ENCODE measurements at places on chromosomes 13 and 19.
A peak's percentile ranks its signal among the peaks of the same experiment; 100 is the strongest.

- DNase-seq = no peak
These were observed 3.8 kb downstream of the APC2 start for GRCh38 chr19:1453525-1454364.

DNA sequence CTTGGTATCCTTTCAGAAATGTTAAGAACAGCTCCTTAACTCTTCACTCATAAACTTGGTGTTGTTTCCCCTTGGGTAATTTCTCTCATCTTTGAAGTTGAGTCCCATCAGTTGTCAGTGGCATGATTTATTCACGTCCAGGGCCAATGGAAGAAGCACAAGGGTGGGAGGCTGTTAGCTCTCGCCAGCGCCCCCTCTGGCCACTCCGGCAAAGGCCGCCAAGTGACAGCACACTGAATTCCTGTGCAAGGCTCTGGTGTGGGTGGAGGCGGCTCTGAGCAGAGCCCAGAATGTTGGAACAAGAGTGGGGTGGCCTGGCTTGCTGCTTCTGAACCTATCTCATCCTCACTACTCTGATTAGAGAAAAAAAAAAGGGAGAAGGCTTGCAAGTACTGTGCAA is 13.1 kb upstream of the MEDAG start:
- no peak for DNase-seq

GRCh38 chr19:46503848-46504453 is 8.3 kb upstream of the PNMA8B start:
- no peak for DNase-seq

DNA sequence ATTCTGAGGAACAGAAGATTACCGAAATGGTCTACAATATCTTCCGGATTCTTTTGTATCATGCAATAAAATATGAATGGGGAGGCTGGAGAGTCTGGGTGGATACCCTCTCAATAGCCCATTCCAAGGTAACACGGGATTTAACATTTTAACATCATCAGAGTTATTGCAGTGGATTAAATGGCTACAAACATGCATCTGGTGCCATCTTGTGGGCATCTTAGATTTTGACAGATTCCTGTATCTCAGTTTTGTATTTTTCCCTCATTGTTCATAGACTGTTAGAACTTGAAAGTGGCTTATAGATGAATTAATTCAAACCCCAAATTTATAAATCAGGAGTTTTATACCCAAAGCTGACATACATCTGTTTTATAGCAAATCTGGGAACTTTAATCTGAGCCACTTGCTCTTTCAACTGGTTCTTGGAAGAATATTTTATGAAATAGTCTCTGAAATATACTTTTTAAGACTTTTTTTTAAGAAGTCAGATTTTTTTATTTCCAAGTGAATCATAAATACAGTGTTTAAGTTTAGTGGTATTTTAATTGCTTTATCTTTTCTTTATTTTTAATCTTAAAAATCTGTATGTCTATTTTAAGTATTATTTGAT is 215.2 kb downstream of the NBEA start:
- no peak for DNase-seq

DNA sequence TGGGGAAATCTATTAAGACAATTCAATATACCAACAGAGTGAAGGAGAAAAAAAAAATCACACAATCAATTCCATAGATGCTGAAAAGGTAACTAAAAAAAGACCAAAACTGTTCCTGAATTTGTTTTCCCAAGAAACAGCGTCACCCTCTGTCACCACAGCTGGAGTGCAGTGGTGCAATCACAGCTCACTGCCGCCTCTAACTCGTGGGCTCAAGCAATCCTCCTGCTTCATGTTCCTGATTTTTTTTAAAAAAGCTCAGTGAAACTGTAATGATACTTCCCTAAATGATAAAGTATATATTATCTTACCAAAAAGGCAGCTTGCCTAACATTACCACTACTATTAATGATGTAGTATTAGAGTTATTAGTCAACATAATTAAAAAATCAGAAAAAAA is 19.6 kb upstream of the ZFP14 start:
- DNase-seq = no peak

DNA sequence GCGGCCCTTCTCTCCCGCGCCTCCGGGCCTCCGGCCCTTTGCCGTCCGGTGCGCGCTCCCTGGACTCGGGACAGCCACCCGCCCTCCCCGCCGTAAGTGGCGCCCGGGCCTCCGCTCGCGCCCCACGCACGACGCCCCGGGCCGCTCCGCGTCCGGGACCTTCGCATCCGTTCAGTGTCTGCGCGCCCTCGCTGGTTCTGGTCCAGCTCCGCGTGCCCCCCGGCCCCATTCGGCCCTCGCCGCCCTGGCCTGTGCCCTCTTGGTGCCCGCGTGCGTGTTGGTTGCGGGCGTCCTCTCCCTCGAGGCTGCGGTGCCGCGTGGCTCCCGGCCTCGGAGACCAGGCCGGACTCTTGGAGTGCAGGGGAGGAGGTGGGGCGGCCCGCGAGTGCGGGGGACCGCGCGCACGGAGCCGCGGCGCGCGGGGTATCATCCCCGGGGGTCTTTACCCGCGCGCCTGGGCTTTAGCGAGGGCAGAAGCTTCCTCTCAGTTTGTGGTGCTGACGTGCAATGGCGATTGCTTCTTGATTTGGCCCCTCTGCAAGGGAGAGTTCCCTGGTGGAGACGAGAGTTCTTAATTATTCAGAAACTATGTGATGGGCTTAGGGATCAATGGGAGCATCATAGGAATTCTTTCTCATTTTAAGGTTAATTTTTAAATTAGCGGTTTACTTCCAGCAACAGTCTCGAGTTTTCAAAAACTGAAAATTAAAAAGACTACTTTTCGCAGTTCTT is 757 bp downstream of the WASF3 start:
- DNase-seq = no peak

DNA sequence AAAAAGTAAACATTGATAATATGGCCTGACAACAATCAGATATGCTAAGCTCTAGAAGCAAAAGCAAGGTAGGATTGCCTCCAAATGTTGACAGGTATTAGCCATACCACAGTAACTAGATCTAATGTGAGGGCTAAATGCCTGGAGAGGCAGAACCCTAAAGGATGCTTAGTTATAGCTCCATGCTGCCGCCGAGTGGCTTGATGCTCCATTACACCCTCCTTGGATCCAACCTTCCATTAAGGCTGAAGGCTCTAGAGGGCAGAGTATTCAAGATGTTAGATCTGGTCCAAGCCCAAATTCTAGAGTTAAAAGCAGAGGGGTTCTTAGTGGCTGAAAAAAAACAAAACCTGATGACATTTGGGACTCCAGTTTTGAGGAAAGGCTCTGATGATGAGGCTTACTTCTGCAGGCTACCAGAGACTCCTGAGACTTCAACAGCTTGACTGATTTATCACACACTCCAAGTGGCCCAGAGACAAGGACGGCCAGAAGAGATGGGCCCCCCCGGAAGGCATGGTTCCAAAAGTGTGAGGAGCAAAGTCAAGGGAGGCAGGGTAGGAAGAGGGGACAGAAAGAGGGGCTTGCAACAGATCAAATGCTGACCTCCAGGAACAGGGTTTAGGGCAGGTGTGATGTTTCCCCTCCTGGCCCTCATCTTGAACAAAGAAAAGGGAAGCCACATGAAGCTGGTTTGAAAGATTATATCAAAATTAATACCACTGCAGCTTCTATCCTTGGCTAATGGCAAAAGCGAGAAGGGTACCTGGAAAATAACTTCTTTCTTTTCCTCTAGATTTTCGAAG is 21.9 kb upstream of the CPB2 start:
- peak; percentile 34 for DNase-seq

DNA sequence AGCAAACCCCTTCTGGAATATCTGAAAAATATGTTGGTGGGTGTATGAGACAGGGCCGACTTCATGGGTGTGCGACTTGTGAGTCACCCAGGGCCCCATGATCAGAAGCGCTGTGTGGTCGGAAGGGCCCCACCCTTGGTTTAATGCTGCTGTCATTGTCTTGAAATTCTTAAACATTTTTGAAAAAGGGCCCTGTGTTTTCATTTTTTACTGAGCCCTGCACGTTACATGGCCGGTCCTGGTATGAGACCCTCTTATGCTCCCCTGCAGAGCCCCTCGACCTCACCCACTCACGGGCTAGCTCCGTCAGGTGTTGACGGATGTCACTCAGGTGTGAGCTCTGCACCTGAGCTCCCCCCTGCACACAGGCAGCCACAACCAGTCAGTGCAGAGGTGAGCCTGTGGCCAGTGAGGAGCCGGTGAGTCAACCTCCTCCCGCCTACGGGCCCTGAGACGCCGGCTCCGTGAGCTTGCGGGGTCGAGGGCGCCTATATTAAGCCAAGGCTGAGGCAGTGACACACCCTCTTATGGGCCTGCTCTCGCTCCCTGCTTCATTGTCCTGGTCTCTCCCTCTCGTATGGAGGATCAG is 27.7 kb downstream of the GADD45B start:
- peak; percentile 60 for DNase-seq

GRCh38 chr19:10043286-10043927 is 30.1 kb downstream of the RDH8 start:
- DNase-seq = no peak

DNA sequence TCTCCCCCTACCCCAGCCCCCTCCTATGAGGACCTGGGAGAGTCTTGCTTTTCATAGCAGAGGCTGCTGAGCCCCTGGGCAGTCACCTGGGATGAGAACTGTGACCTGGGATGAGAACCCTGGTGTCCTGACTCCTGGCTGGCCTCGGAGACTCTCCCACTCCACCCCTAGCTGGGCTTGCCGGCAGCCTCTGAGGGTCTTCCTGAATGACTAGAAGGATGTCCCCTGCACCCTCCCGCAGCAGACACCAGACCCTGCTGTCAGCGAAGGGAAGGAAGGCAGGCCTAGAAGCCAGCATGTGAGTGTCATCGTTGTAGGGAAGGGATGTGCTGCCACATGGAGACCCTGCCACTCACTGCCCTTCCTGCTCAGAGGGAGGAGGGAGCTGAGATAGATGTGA is 203.4 kb upstream of the ZNF536 start:
- no peak for DNase-seq

DNA sequence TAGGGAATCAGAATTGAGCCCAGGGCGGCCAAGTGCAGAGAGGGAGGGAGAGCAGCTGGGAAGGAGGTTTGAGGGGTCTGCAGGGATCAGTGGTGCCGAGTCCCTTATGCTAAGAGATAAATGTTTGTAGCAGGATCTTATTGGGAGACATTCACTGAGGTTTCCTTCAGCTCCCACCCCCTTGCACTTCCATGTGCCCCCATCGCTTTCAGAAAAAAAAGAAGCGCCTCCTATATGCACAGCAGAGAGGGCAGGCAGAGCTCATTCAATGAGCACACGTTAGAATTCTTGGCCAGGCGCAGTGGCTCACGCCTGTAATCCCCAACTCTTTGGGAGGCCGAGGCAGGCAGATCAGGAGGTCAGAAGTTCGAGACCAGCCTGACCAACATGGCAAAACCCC is 28.0 kb downstream of the CYP4F2 start:
- DNase-seq = no peak

DNA sequence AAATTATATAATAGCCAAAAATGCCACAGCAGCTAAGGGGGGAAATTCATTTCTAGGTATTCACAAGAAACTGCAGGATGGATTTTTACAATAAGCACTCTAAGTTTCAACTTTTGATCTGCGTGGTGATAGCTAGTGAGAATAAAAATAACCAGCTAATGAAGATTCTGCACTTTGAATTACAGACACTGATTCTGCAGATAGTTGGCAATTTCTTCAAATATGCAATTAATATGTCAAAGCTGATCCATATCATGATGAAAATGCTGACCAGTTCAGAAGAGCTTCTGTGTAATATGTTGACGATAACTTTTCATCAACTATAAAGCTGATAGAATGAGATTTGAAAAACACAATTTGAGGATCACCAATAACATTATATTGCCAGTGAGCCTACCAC is 1272.9 kb downstream of the EFNB2 start:
- no peak for DNase-seq

DNA sequence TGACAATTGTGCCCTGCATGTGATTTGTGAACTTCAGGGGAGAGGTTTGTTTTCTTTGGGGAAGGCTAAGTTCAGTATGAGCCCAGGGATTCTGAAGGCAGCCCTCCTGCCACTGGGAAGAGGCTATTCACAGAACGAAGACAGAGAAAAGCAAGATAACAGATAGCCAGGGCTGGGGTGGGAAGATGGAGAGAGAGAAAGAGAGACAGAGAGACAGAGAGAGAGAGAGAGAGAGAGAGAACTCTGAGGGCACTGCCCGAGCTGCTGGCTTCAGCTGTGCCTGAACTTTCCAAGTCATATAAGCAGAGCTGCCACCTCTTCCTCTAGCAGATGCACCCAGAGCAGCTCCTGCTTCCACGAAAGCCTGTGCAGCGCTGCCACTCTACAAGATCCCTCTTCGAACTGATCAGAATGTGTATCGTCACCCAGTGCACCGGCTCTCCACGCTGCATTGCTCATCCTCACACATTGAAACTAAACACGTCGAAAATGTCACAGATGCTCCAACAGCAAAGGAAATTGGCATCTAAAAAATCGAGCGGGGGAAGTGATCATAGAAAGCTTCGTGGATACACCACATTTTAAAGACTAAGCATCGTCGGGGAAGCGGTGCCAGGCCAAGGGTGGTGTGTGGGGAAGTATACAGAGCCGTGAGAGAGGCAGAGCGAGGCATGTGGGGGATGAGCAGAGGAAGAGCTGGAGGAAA is 81.8 kb upstream of the SIAH3 start:
- DNase-seq = no peak

- DNase-seq = no peak
These were observed 71.8 kb downstream of the TRPM4 start for GRCh38 chr19:49229416-49229815.

- no peak for DNase-seq
These were observed 6.3 kb downstream of the CIB3 start for GRCh38 chr19:16167055-16167454.

DNA sequence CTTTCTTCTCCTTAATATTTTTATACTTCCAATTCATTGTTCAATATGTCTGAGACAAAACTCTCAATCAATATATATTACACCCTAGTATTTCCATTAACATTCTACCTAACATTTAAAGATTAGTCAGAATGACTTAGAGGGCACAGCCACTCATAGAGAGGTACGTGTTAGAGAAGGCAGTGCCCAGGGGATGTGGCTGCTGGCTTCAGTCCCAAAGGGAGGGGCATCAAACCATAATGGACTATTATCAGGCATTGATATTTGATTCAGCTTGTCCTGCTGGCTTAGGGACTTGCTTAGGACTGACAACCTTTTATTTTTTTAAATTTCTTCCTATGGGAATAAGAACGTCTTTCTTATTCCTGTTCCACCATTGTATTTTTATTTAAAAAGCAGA is 1392.0 kb upstream of the ATXN8OS start:
- no peak for DNase-seq

- no peak for DNase-seq
These were observed 11.3 kb downstream of the SOX1 start for GRCh38 chr13:112078216-112078615.

GRCh38 chr13:51557875-51558612 is 26.2 kb upstream of the WDFY2 start:
- DNase-seq = no peak

GRCh38 chr13:114263578-114263977 is 17.8 kb upstream of the UPF3A start:
- DNase-seq = no peak

GRCh38 chr13:110218581-110219201 is 88.3 kb downstream of the COL4A1 start:
- DNase-seq = no peak

DNA sequence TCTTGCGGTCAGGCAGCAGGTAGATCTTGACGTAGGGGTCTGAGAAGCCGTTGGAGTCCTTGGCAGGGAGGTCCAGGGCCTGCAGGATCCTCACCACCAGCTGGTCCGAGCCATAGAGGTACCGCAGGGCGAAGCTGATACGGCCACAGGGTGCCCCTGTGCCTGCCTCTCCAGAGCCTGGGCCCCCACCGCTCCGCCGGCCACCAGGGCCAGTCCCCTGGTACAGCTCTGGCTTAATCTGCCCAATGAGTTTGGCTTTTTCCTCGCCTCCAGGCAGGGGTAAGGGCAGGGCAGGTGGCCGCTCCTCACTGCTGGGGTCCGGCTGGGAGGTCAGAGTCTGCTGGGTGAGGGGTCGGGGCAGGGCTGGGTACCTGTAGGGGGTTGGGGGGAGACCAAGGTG is 9.9 kb downstream of the SYT3 start:
- no peak for DNase-seq
